Epithelial cell of umbilical artery (primary cell): ENCODE measurements at places on chromosomes 1 and 21. TPM values are rescaled to one million over a fixed set of nuclear protein-coding genes. Genes with fewer than 3 reads are reported as not detected.

Gene SAMD11
- under 0.01 and 0.32 TPM in 2 replicates for total RNA-seq

Gene BEND5
- total RNA-seq, result not detected in 2 replicates

Gene BRDT
- total RNA-seq, result not detected in 2 replicates

Gene ACKR1
- total RNA-seq, result 0.32 and 1.7 TPM in 2 replicates

Gene CA6
- not detected in 2 replicates for total RNA-seq

Gene ZFYVE9
- total RNA-seq, result 26.6 and 31.3 TPM in 2 replicates

Gene UBL4B
- total RNA-seq, result not detected in 2 replicates

Gene PAQR7
- 2.6 and 5.8 TPM in 2 replicates for total RNA-seq

Gene PLA2G2A
- total RNA-seq, result not detected in 2 replicates

Gene CD1B
- total RNA-seq, result not detected in 2 replicates

Gene KRTAP6-1
- not detected in 2 replicates for total RNA-seq

Gene WNT3A
- not detected in 2 replicates for total RNA-seq

Gene TRIM63
- total RNA-seq, result not detected in 2 replicates

Gene SLC22A15
- total RNA-seq, result under 0.01 TPM in 1 of 2 replicates, not detected in the other

Gene VWA5B1
- total RNA-seq, result not detected in 2 replicates

Gene CITED4
- 5.5 and 16.4 TPM in 2 replicates for total RNA-seq

Gene ADAMTS5
- total RNA-seq, result under 0.01 TPM in 2 replicates

Gene CAPN8
- not detected in 2 replicates for total RNA-seq

Gene VAV3
- total RNA-seq, result 1.9 and 2.1 TPM in 2 replicates

Gene MMP23B
- 0.61 and 0.97 TPM in 2 replicates for total RNA-seq

Gene ABCG1
- 20.2 and 35.1 TPM in 2 replicates for total RNA-seq

Gene SYDE2
- total RNA-seq, result 2.3 and 5.8 TPM in 2 replicates

Gene C1orf105
- total RNA-seq, result not detected in 2 replicates

Gene DDR2
- total RNA-seq, result 6.8 and 16.7 TPM in 2 replicates

Gene MYCL
- 1.4 and 2.3 TPM in 2 replicates for total RNA-seq

Gene FNDC10
- 0.15 and 0.65 TPM in 2 replicates for total RNA-seq

Gene PROX1
- total RNA-seq, result 0.15 and 0.32 TPM in 2 replicates

Gene TRNP1
- total RNA-seq, result 7.5 and 11.7 TPM in 2 replicates

Gene ARHGEF16
- total RNA-seq, result 0.32 and 0.46 TPM in 2 replicates

Gene TNFAIP8L2
- not detected in 2 replicates for total RNA-seq
